Foreskin keratinocyte (primary cell): ENCODE measurements at places on chromosomes 1 and 21.

- DNase-seq = no peak
These were observed 54.9 kb downstream of the MDM4 start for GRCh38 chr1:204571128-204571527.

GRCh38 chr1:154711416-154711815 is 103.4 kb upstream of the ADAR start:
- DNase-seq = peak; percentile 38

DNA sequence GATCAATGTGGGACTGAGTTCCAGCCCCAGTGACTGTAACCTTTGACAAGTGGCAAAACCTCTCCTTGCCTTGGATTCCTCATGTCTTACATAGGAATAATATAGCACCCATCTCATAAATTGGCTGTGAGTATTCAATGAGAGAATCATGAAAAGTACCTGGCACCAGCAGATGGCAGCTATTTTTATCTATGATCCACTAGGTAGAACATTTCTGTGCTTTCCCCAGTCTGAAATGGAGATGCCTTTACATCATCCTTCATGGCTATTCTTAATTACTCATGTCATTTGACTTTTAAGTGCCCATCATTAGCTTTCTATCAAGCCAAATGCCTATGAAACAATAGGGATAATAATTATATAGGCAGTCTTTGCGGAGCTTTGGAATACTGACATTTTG is 130.1 kb downstream of the TGFB2 start:
- DNase-seq = peak; percentile 49

GRCh38 chr1:211267204-211267857 is 8.2 kb downstream of the RCOR3 start:
- no peak for DNase-seq
